ENCODE measurements at places on chromosomes 2 and 18.

GRCh38 chr2:102206666-102207341 lies 20.0 kb downstream of the IL1RL2 start:
- no peak for ATAC-seq

- no peak for ATAC-seq
These were observed 62.9 kb downstream of the COX7A2L start for GRCh38 chr2:42298132-42298531.

DNA sequence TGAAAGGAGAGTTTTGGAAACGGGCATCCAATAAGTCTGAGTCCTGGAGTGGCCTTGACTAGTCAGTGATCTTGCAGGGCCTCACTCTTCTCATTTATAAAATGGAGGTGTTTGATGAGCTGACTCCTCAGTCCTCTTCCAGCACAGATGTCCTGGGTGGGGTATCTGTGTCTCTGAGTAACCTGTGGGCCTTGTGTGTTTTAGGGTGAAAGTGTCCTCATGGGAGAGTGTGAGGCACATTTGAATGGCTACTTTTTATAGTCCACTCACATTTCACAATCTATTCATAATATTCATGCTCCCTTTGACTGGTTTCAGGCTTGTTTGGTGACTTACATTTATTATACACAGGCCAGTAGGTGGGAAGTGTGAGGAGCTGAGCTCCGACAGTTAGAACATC lies 106.4 kb upstream of the CELF4 start:
- no peak for ATAC-seq

GRCh38 chr2:136381722-136382633 lies 264.0 kb upstream of the CXCR4 start:
- no peak for ATAC-seq

- ATAC-seq: no peak
These were observed 886 bp downstream of the PRKCE start for GRCh38 chr2:45652090-45653031.

GRCh38 chr18:22106536-22107292 lies 62.7 kb upstream of the GATA6 start:
- no peak for ATAC-seq

DNA sequence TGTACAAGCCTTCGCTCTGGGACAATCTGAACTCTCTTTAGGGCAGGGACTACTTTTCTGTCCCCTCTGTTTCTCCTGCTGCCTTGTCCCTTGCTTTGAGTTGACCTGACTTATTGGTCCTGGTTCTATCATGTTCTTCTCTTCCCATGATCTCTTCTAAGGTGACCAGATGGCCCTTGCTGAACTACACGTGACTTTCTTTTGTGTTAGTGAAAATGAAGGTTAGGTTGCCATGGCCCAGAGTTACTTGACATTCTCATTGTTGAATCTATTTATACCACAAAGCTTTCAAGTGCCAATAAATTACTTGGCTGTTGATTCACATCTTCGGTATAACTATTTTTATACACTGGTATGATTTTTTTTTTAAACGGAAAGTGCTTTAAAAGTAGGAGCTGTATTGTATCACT lies 24.4 kb downstream of the MRPL33 start:
- peak; percentile 20 for ATAC-seq

- no peak for ATAC-seq
These were observed 284.7 kb downstream of the DCC start for GRCh38 chr18:52624702-52625101.

- no peak for ATAC-seq
These were observed 187.8 kb upstream of the ALPP start for GRCh38 chr2:232190796-232191195.

DNA sequence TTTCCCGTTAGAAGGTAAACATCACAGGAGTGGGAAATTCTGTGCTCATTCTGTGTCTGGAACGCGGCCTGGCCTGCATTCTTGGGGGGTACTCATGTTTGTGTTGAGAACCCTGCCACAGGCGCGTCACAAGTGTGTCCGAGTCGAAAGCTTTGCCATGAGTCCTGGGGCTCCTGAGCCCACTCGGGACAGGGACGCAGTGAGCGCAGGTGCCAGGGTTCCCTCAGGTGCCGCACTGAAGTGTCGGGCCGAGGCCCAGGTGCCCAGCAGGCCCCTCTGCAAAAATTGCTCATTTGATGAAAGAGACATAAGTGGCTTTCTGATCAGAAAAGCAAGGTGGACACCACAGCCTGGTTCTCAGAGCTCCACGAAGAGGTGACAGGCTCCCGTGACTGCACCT lies 4.7 kb downstream of the D2HGDH start:
- no peak for ATAC-seq

DNA sequence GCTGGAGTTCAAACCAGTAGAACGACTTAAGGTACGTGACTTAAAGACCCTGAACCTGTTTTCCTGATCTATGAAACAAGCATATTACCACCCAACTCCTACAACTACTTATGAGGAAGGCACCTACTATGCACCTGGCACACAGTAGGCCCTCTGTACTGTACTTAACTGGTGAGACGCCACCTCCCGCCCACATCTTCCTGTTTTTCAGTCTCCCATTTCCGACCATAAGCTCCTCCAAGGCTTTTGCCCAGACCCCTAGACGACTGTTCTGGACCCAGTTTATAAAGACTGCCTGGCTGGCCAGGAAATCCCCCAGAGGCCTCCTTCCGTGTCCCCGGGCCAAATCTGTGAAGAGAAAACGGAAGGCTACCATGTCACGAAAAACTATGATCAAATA lies 1.5 kb downstream of the GALNT14 start:
- ATAC-seq: no peak

DNA sequence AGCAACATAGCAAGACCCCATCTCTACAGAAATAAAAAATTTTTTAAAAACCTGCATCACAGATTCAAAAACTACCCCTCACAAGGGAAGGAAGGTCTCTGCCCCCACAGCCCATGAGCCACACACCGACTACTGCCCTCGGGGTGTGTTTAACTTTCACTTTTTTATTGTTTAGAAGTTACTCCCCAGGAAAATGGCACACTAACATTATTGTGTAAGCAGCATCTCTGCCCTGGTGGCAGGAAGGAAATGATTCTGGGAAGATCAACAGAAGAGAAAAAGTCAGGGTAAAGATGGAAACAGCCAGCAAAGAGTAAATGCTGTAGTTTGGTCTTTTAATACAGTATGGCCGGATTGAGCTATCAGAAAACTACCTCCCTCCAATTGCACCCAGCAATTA lies 21.9 kb downstream of the TRABD2A start:
- ATAC-seq: no peak

- ATAC-seq: peak; percentile 2
These were observed 448 bp downstream of the IMPA2 start for GRCh38 chr18:11981543-11982366.

DNA sequence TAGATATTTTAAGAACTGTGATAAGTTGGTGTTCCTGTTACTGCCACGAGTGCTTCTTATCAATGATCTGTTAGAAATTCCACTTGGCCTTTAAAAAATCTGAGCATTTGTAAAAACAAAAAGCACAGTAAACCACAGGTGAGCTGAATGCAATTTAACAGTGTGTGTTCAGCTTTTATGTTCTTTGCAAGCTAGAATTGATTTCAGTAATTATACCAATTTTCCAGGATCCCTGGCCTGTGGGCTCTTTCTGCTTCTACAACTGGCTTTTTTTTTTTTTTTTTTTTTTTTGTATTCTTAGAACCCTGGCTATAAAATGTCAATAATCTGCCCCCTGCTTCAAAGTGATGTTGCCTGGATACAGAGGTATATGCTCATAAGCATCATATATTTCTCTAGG lies 548.5 kb upstream of the SLC8A1 start:
- no peak for ATAC-seq

- ATAC-seq: no peak
These were observed 597.8 kb downstream of the DCC start for GRCh38 chr18:52937840-52938239.

- no peak for ATAC-seq
These were observed 172.3 kb downstream of the INO80D start for GRCh38 chr2:205913668-205914067.

GRCh38 chr2:76120176-76120575 lies 409.5 kb upstream of the GCFC2 start:
- ATAC-seq: no peak

DNA sequence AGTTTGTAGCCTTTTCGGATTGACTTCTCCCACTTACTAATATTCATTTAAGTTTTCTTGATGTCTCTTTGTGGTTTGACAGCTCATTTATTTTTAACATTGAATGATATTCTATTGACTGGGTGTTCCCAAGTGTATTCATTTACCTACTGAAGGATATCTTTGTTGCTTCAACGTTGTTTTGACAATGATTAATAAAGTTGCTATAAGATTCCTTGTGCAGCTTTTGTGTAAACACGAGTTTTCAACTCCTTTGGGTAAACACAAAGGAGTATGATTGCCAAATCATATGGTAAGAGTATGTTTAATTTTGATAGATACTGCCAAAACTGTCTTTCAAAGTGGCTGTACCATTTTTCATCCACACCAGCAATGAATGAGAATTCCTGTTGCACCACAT lies 1200.9 kb downstream of the DSC3 start:
- no peak for ATAC-seq

- ATAC-seq: no peak
These were observed 69.2 kb downstream of the TRIP12 start for GRCh38 chr2:229852565-229852964.

- no peak for ATAC-seq
These were observed 113.5 kb downstream of the EPHA4 start for GRCh38 chr2:221458578-221458977.

DNA sequence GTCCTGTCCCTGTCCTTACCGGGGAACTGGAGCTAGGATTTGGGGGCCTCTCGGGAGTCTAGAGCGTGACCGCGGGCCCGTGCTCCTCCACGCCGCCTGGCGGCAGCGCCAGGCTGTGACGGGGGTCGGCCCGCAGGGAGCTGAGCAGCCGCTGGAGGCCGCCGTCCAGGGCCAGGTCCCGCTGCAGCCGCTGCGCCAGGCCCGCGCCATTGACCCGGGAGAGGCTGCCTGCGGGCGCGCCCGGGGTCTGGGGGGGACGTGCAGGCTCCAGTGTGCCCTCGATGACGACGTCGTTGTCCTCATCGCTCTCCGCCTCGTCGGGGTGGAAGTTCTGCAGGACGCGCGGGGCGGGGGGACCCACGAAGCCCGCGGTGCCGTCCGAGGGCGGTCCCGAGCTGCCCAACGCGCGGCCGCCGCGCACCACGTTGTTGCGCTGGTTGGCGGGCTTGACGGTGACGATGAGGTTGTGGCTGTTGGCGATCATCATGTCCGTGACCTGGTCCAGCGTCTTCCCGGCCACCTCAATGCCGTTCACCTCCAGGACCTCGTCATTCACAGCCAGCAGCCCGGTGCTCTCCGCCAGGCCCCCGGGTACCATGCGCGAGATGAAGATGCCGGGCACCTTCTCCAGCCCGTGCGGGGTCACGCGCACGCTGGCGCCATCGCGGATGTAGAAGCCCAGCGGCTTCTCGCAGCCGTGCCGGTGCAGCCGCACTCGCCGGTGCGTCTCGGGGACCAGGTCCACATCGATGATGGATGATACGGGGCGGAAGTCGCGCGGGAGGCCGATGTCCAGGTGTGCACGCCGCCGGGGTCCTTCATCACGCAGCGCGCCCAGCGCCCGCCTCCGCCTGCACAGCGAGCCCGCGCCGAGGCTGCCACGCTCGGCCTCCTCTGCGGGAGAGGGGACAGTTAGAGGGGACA lies 50.9 kb downstream of the ADNP2 start:
- peak; percentile 44 for ATAC-seq

DNA sequence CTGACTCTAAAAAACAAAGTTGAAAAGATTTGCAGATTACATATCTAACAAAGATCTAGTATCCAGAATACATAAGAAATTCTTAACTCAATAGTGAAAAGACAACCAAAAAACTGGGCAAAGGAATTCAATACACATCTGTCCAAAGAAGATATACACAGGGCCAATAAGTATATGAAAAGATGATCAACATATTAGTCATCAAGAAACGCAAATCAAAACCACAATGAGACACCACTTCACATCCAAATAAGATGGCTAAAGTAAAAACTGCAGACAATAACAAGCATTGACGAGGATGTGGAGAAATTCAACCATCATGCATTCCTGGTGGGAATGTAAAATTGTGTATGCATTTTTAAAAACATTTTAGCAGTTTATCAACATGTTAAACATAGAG lies 256.0 kb downstream of the EIPR1 start:
- ATAC-seq: no peak

GRCh38 chr2:170229744-170230143 lies 51.8 kb downstream of the MYO3B start:
- ATAC-seq: no peak

DNA sequence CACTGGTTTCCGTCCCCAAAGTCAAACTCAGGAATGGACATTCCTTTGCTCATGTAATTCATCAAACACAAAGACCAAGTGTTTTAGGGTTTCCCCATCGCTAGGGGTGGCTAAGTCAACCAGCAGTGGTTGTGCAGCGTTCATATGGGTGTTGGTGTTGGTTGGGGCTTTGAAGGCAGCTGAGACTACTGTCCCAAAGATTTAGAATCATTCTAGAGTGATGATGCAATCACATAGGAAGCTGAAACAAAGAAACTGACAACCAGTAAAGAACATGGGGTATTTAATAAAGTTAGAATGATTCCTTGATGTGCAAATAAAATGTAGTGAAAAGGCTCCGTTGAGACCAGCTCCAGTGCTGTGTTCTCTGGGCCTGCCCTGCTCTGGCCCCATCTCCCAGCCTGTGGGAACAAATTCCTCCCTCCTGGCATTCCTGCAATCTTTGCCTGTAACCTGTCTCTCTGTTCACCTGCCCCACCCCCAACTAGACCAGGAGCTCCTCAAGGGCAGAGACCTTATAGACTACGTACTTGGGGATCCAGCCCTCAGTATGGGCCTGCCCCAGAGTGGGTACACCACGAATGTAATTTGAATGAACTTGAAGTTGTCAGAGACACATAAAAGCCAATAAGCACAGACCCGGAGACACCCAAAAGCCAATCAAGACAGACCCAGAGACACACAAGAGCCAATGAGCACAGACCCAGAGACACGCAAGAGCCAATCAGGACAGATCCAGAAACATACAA lies 191.7 kb upstream of the TWIST2 start:
- ATAC-seq: no peak

- no peak for ATAC-seq
These were observed 195.5 kb upstream of the CYRIA start for GRCh38 chr2:16861111-16861510.

DNA sequence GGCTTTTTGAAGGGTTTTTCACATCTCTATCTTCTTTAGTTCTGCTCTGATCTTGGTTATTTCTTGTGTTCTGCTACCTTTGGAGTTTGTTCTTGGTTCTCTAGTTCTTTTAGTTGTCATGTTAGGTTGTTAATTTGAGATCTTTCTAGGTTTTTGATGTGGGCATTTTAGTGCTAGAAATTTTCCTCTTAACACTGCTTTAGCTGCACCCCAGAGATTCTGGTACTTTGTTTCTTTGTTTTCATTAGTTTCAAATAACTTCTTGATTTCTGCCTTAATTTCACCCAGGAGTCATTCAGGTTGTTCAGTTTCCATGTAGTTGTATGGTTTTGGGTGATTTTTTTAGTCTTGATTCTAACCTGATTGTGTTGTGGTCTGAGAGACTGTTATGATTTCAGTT lies 34.7 kb downstream of the AGPS start:
- no peak for ATAC-seq

GRCh38 chr18:5967666-5968065 lies 72.3 kb upstream of the TMEM200C start:
- no peak for ATAC-seq

GRCh38 chr18:48796491-48797205 lies 154.1 kb downstream of the SMAD7 start:
- ATAC-seq: no peak

- ATAC-seq: no peak
These were observed 31.0 kb downstream of the MYCN start for GRCh38 chr2:15971351-15971750.

Measured in gastroesophageal sphincter (tissue), 4 donors.